H1 (cell line): ENCODE measurements at places on chromosomes 11 and 22.
A peak's percentile ranks its signal among the peaks of the same experiment; 100 is the strongest.

DNA sequence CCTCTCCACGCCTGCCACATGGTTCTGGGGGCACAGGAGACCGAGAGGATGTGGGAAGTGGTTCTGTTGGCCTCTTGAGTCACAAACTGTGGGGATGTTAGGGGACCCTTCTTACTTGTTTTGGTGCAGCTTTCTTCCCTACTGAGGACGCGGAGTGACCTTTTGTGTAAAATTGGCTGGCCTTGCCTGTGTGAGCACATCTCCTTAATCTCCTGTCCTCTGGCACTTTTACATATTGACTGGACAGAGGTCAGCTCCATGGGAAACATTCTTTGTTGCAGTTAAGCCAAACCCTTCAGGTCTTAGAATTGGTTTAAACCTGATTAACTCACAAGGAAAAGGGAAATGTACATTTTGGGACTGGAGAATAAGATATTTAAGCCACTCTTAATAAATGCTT, 51.2 kb upstream of the TENM4 start:
- no peak overlapping the region for H3K27ac ChIP-seq
- no peaks in the 10 kb centered on the region for H3K36me3 ChIP-seq
- no peak overlapping the region for H3K4me3 ChIP-seq

DNA sequence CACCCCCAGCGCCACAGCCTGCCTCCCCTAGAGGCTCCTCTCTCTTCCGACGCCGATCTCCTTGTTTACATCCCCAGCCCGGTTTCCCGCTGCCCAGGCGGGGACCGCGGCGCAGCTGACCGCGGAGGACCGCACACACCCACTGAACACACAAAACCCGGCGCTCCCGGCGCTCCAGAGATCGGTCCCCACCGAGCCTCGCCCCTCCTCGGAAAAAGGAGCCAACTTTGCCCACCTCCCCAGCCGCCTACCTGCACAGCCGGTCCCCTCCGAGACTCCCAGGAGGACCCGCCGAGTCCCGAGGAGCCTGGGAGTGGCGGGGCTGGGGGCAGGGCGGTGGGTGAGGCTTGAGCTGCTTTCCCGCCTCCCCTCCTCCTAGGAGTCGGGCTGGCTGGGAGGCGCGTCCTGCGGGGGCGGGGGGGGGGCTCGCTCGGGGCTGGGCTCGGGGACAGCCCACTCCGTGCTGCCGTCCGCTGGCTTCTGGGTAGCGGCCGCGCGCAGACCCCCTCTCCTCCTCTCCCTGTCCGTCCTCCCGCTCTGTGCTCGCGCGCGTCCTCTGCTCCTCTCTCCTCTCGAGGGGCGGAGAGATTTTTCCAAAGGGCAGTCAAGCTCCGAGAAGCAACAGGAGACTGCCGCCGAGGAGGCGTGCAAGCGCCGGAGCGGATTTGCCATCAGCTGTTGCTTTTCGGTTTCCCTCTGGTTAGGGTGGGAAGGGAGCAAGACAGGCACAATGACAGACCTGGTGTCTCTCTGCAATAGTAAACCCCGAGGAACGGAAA, at the start of gene FXYD6:
Gene FXYD6 (minus strand): TSS at position 318 of the 779 bp plus-strand sequence. CDS start 33,882 bp downstream, outside the sequence.
- peaks cover 27% of the 10 kb centered on the region for H3K4me1 ChIP-seq
- no peak within 1 kb of the TSS for H3K27ac ChIP-seq
- H3K27me3 ChIP-seq: peaks cover 16% of the 10 kb centered on the region; the same call in 1 of the 2 replicates
- no peaks in the 10 kb centered on the region for H3K36me3 ChIP-seq
- DNase-seq: peak; percentile 78

DNA sequence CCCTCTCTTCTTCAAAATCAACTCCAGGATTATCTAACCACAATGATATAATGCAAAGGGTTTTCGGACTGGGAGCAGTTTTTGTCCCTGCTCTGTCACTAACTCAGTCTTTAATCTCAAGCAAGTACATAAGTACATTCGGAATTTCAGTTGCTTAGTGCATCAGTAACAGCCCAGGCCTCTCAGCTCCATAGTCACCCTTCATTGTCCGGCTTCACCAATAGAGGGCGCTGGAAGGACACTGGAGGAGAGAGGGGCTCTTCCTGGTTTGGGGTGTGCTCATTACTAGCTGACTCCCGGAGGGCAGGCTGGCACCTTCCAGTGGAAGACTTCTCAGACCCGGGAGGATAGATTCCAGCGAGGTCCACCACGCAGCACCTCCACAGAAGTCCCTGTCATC, 90.4 kb upstream of the PDGFD start:
- H3K27me3 ChIP-seq: no peaks in the 10 kb centered on the region
- peak; percentile 65 for DNase-seq
- H3K27ac ChIP-seq: no peak overlapping the region

GRCh38 chr11:44927174-44927661, 23.5 kb downstream of the TP53I11 start:
- H3K4me3 ChIP-seq: no peak overlapping the region
- H3K4me1 ChIP-seq: no peaks in the 10 kb centered on the region
- no peak overlapping the region for H3K27ac ChIP-seq
- H3K27me3 ChIP-seq: no peaks in the 10 kb centered on the region

DNA sequence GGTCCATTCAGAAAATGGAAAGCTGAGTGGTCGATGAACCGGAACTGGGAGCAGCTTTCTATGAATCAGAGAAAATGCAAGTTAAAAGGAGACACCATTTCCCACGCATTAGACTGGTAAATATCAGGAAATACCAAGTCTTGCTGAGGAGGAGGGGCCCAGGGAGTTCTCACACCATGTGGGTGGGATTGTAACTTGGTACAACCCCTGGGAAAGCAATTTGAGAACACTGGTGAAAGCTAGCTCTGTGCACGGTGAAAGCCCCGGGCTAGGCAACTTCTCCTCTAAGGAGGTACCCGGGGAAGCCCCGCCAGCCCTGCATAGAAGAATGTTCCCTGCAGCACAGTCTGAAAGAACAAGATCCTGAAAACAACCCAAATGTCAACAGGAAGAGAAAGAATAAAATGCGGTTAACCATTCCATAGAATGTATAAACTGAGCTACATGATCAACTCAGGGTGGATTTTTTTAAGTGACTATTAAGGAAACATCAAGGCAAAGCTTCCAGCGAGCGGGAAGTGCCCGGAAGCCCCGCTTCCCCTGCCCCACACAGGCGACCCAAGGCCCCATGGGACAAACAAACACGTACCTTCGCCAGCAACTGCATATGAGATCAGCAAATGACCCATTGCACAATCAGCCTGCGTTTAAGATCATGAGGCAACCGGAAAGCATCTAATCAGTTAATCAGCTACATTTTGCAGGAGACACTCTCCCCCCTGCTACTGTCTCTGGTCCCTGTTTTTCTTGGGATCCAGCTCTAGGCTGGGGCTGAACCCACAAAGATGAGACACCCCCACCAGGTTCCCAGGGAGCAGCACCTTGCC, 11.3 kb downstream of the SHANK2 start:
- no peak for DNase-seq
- peaks cover 25% of the 10 kb centered on the region for H3K4me1 ChIP-seq
- no peak overlapping the region for H3K27ac ChIP-seq
- H3K27me3 ChIP-seq: no peaks in the 10 kb centered on the region
- H3K4me3 ChIP-seq: no peak overlapping the region
- peaks cover 2% of the 10 kb centered on the region; the same call in 1 of the 2 replicates for H3K36me3 ChIP-seq

- H3K27ac ChIP-seq: no peak overlapping the region
- no peaks in the 10 kb centered on the region for H3K27me3 ChIP-seq
- no peaks in the 10 kb centered on the region for H3K36me3 ChIP-seq
- no peak for DNase-seq
These were observed 29.1 kb upstream of the RAB38 start for GRCh38 chr11:88204353-88204752.

DNA sequence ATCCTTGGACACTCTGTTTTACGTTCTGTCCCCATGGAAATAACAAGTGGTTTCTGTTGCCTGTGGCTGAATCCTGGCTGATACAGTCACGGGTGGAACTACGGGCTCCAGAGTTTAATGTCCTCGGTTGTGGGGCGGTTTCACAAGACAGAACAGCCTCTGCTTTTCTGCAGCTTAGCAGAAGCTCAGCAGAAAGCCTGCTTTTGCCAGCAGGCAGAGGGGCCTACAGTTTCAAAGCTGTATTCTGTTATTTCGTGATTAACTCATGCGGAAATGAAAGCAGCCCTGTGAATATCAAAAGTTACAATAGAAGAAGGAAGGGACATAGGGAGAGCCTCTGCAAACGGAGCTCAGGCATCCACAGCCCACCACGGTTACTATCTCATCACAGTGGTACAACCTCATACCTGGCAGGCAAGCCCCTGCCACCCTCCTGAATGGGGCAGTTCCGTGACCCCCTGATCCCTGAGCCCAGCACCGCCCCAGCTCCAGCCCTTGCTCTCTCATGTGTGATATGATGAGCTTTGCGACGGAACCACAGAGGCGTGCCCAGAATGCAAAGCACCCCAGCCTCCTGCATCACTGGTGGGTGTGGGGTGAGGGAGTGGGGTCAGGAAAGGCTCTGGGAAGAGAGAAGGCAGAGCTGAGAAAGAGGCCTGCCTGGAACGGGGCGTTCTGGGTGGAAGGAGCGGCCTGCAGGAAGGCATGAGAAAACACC, 360.6 kb downstream of the BRD1 start:
- no peaks in the 10 kb centered on the region for H3K4me1 ChIP-seq
- H3K36me3 ChIP-seq: no peaks in the 10 kb centered on the region
- no peak overlapping the region for H3K4me3 ChIP-seq
- no peak overlapping the region for H3K27ac ChIP-seq

DNA sequence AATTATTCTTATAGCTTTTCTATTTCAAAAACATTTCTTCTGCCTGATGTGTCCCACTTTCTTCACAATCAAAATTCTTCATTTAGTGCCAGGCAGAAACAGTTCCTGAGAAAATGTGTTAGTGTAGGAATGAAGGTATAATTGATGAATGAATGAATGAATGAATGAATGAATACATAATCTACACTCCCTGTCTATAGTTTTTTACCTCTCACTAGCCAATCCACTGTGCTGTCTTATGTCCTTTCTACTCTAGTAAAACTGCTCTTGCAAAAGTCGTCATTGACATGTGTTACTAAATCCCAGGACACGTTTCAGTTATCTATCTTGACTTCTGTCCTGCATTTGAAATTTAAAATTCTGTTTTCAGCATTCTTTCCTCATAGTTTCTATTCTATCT, 42.9 kb downstream of the CHORDC1 start:
- H3K27me3 ChIP-seq: no peaks in the 10 kb centered on the region
- H3K4me1 ChIP-seq: no peaks in the 10 kb centered on the region
- H3K4me3 ChIP-seq: no peak overlapping the region
- DNase-seq: no peak

- H3K4me1 ChIP-seq: no peaks in the 10 kb centered on the region
- no peaks in the 10 kb centered on the region; the same call in 1 of the 2 replicates for H3K36me3 ChIP-seq
- no peaks in the 10 kb centered on the region for H3K27me3 ChIP-seq
- DNase-seq: no peak
- no peak overlapping the region for H3K4me3 ChIP-seq
- H3K27ac ChIP-seq: no peak overlapping the region
These were observed 139.5 kb upstream of the TIMP3 start for GRCh38 chr22:32661737-32662586.
